Inflammatory macrophage treated with lipopolysaccharide for 1 hour (primary cell): ENCODE measurements at places on chromosomes 4 and X.

DNA sequence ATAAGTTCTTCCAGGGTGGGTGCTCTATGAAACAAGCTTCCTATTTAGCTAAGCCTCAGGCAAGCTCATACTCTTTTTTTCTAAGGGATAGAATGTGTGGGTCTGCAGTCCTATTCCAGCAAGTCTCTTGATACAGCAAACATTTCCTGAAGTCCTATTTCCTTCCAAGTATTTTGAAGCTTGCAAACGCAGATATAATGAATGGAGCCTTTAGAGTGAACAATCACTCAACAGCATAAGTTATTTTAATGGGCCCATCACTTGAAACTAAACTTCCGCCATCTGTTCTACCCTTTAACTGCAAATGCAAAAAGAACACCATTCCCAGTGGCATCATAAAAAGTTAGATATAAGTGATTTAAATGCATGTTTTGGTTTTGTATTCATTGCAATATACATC, 108.3 kb upstream of the TAPT1 start:
- no peak for DNase-seq

DNA sequence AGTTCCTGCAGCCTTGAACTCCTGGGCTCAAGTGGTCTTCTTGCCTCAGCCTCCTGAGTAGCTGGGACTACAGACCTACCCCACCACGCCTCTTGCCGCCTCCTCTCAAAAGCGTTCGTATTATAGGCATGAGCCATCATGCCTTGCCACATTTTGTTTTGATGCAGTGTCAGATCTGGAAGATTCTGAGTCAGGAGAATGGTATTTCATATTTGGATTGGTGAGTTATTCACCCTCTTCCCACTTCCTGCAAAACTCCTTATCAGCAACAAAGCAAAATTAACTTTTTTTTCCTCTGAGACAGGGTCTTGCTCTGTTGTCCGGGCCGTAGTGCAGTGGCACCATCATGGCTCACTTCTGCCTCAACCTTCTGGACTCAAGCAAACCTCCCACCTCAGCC, 29.6 kb downstream of the REST start:
- DNase-seq, result no peak

DNA sequence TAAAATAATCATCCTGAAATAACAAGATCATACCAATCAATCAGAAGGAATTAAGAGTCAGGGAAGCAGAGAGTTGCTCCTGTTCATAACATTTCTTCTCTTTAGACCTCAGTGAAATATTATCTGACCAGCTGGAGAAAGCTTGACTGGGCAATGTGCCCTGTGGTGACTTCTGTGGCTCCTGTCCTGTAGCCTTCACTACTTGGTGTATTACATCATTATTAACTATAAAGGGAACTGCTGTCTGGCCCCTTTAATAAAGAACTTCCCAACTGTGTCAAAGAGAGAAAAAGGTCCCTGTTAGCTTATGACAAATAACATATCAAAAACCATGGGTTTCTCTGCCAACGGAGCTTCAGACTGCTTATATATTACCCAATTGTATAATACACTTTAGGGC, 18.0 kb downstream of the OPHN1 start:
- DNase-seq, result peak; percentile 44

DNA sequence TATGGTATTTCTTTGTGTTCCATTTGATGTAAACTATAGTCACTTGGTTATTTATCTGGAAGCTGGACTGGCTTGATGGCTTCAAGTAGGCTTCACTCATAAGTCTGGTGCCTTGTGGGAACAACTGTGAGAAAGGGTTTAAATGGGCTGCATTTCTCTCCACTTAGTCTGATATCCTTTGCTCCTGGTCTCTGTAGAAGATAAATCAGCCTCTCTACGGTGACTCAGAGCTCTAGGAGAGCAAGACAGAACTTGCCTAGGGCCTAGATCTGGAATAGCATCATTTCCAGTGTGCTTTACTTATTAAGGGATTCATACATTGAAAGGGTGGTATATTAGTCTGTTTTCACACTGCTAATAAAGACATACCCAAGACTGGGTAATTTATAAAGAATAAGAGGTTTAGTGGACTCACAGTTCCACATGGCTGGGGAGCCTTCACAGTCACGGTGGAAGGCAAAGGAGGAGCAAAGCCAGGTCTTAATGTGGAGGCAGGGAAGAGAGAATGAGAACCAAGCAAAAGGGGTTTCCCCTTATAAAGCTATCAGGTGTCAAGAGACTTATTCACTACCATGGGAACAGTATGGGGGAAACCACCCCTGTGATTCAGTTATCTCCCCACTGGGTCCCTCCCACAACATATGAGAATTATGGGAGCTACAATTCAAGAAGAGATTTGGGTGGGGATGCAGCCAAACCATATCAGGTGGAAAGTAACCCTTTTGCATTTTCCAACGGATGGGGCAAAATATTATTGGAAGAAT, 1746.4 kb upstream of the PCDH7 start:
- no peak for DNase-seq

DNA sequence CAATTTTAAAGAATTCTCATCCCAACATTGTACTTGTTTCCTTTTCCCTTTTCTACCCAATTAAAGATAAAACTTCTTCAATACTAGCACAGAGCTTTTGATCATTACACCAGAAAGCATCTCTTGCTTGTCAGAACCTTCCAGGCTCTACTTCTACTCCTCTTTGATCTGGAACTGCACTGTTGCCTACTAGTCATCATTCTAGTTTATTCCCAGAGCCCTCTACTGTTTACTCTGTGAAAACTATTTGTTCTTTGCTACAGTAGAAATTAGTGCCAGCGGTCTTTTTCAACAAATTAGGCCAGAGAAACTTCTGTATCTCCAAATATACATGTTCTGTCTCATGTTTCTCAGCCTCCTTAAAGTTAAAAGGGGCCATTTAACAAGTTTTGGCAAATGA, 46.8 kb upstream of the TMPRSS11F start:
- no peak for DNase-seq

- DNase-seq, result no peak
Measured at GRCh38 chrX:75655627-75656026, 129.4 kb downstream of the MAGEE2 start.

- DNase-seq, result peak; percentile 38
Measured at GRCh38 chr4:8192748-8193738, 6.0 kb upstream of the SH3TC1 start.

GRCh38 chr4:166014411-166014810, 141.4 kb downstream of the TLL1 start:
- no peak for DNase-seq
